ENCODE measurements at places on chromosomes 1 and 21.

GRCh38 chr1:9128520-9129265, at the start of gene GPR157:
Gene GPR157 (minus strand): TSS chr1:9129102. CDS start chr1:9129027, 75 bp downstream.
- DNase-seq, result peak; percentile 87
- H3K36me3 ChIP-seq, result no peaks in the 10 kb centered on the region
- H3K27me3 ChIP-seq, result no peaks in the 10 kb centered on the region
- H3K27ac ChIP-seq, result peak within 1 kb of the TSS; percentile 55
- peak within 1 kb of the TSS; percentile 69 for H3K4me3 ChIP-seq

- peak within 1 kb of the TSS; percentile 96 for H3K27ac ChIP-seq
- H3K4me3 ChIP-seq, result peak within 1 kb of the TSS; percentile 85
- peaks cover 36% of the 10 kb centered on the region for H3K36me3 ChIP-seq
- DNase-seq, result peak; percentile 98
- no peaks in the 10 kb centered on the region for H3K27me3 ChIP-seq
- no peaks in the 10 kb centered on the region for H3K4me1 ChIP-seq
These were observed at the start of gene PLK3 for GRCh38 chr1:44799770-44800584. Gene PLK3 (plus strand): TSS chr1:44800377. CDS start chr1:44800464, 87 bp downstream.

GRCh38 chr21:41746744-41747006, 20.2 kb downstream of the RIPK4 start:
- no peaks in the 10 kb centered on the region for H3K27me3 ChIP-seq
- H3K36me3 ChIP-seq, result peaks cover 98% of the 10 kb centered on the region

GRCh38 chr21:14911351-14911750, 153.4 kb downstream of the NRIP1 start:
- H3K36me3 ChIP-seq, result no peaks in the 10 kb centered on the region
- no peak overlapping the region for H3K27ac ChIP-seq
- no peak overlapping the region for H3K4me3 ChIP-seq
- DNase-seq, result no peak
- H3K4me1 ChIP-seq, result no peaks in the 10 kb centered on the region

- DNase-seq, result no peak
- peaks cover 98% of the 10 kb centered on the region for H3K36me3 ChIP-seq
- H3K27ac ChIP-seq, result no peak overlapping the region
- no peaks in the 10 kb centered on the region for H3K4me1 ChIP-seq
- no peaks in the 10 kb centered on the region for H3K27me3 ChIP-seq
- H3K4me3 ChIP-seq, result no peak overlapping the region
These were observed 6.1 kb downstream of the PARK7 start for GRCh38 chr1:7967651-7968050.

- peaks cover 30% of the 10 kb centered on the region for H3K36me3 ChIP-seq
- H3K4me1 ChIP-seq, result peaks cover 6% of the 10 kb centered on the region
- H3K27ac ChIP-seq, result peak overlapping the region; percentile 47
- DNase-seq, result no peak
These were observed 953 bp upstream of the NDUFS2 start for GRCh38 chr1:161200992-161201835.

- H3K4me1 ChIP-seq, result peaks cover 7% of the 10 kb centered on the region
- H3K27me3 ChIP-seq, result no peaks in the 10 kb centered on the region
- peaks cover 35% of the 10 kb centered on the region for H3K36me3 ChIP-seq
- H3K4me3 ChIP-seq, result no peak overlapping the region
- H3K27ac ChIP-seq, result peak overlapping the region; percentile 99
- DNase-seq, result no peak
These were observed 156.2 kb upstream of the CAMK1G start for GRCh38 chr1:209427277-209427676.

DNA sequence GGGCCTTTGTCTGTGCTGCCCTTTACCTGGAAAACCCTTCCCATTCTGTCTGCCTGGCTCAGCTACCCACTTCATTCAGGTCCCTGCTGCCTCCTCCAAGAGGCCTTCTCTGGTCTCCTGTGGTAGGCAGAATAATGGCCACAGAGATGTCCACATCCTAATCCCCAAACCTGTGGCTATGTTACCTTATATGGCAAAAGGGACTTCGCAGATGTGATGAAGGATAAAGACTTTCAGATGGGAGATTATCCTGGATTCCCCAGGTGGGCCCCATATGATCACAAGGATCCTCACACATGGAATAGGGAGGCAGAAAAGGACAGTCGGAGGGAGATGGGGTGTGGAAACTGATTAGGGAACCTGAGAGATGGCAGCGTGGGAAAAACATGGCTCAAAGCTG, 14.2 kb upstream of the RUNX3 start:
- no peak overlapping the region for H3K27ac ChIP-seq
- no peaks in the 10 kb centered on the region for H3K36me3 ChIP-seq
- no peak for DNase-seq
- H3K27me3 ChIP-seq, result no peaks in the 10 kb centered on the region
- no peak overlapping the region for H3K4me3 ChIP-seq

DNA sequence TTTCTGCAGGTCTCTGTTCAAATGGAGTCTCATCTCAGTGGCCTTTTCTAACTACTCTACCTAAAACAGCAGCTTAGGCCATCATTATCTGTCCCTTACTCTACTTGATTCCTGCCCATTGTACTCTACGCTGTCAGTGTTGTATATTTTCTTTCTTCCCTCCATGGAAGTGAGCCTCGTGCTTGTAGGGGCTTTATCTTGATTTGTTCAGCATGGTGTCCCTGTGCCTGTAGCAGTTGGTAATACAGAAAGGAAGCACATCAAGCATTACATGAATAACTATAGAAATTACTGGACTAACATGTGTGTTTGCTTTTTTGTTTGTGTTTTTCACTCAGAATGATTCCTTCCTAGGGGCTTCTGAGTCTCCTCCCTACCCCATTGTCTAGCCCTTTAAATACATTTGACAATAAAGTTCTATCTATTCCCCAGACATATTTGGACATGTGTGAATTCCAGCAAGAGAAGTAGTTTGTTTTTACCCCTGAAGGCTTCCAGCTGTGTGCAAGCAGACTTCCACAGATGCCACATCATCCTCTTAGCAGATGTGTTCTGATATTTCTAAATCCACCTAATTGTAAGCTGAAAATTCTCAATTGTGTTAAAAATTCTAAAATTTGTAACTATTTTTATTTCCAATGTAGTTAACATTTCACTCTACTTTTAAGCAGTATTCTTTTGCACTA, 40.3 kb downstream of the PRMT2 start:
- H3K27me3 ChIP-seq, result no peaks in the 10 kb centered on the region
- H3K36me3 ChIP-seq, result no peaks in the 10 kb centered on the region
- H3K27ac ChIP-seq, result no peak overlapping the region
- no peaks in the 10 kb centered on the region for H3K4me1 ChIP-seq
- DNase-seq, result no peak
- H3K4me3 ChIP-seq, result no peak overlapping the region

DNA sequence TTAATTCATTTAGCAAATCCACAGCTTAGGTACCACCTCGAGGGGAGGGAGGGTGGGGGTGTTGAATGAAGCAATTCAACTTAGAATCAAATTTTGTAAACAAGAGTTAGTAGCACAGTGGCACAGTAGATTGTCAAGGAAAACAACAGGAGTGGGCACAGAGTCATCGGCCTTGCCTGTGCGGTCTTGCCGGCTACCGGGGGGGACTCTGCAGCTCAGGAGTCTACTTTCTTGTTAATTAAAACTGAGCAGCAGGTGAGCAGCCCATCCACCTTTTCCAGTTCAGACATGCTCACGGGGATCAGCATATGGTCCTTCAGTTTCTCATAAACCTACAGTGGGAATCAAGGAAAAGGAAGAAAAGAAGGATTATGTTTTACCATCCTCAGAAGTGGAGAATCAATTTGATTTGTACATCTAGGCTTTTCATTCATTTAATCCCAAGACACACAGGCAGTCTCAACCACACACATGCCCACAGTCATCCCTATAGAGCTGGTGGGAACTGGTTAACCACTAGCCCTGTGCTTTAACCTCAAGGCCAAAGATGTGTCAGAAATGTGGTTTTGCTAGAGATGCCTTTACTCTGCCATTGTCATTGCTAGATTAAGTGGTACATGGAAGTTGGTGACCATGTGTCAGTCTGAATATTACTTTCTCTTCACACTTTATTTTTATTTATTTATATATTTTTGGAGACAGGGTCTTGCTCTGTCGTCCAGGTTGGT, 45.0 kb upstream of the BCL10 start:
- peak overlapping the region; percentile 97 for H3K27ac ChIP-seq
- H3K27me3 ChIP-seq, result no peaks in the 10 kb centered on the region
- no peak overlapping the region for H3K4me3 ChIP-seq
- peaks cover 59% of the 10 kb centered on the region for H3K4me1 ChIP-seq
- no peaks in the 10 kb centered on the region for H3K36me3 ChIP-seq

DNA sequence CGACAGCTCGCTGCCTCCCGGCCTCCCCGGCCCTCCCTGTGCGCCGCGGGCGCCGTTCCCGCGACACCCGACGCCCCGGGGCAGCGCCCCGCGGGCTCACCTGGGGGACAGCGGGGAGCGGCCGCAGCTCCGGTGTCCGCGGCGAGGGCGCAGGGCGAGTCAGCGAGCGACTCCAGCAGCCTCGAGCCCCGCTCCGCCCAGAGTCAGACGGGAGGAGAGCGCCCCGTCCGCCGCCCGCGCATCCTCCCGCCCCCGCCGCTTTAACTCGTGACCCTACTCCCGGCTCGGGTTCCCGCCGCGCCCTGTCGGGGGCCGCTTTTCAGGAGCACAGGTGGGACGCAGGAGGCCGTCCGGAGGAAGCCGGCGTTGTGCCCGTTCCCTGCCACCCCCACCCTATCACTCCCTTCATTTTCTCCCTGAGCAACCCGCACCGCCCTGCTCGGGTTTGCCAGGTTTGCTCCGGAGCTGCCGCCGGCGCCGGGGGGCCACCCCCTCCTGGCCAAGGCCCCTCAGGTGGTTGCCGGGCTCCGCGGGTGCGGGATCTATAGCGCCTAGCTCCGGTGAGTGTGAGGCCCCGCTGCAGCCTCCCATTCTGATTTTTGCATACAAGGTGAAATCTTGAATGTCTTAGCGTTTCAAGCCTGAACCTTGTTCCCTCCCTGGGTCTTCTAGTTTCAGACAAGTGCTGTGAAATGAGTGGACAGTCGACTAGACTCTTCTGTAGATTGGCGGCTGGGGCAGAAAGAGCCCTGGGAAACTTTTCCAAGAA, at the start of gene MCOLN3:
MCOLN3 (minus strand) TSS at position 205 of the 769 bp plus-strand sequence. CDS start 3,140 bp downstream, outside the sequence.
- H3K36me3 ChIP-seq, result no peaks in the 10 kb centered on the region
- no peaks in the 10 kb centered on the region for H3K27me3 ChIP-seq
- peak within 1 kb of the TSS; percentile 12 for H3K27ac ChIP-seq
- peak within 1 kb of the TSS; percentile 60 for H3K4me3 ChIP-seq
- H3K4me1 ChIP-seq, result no peaks in the 10 kb centered on the region

GRCh38 chr1:246267426-246267825, 239.7 kb downstream of the SMYD3 start:
- no peaks in the 10 kb centered on the region for H3K36me3 ChIP-seq
- DNase-seq, result no peak
- no peaks in the 10 kb centered on the region for H3K27me3 ChIP-seq
- H3K4me3 ChIP-seq, result no peak overlapping the region
- H3K27ac ChIP-seq, result no peak overlapping the region
- H3K4me1 ChIP-seq, result no peaks in the 10 kb centered on the region

- H3K4me1 ChIP-seq, result peaks cover 17% of the 10 kb centered on the region
- no peak for DNase-seq
- H3K4me3 ChIP-seq, result no peak overlapping the region
- H3K36me3 ChIP-seq, result no peaks in the 10 kb centered on the region
- H3K27me3 ChIP-seq, result no peaks in the 10 kb centered on the region
These were observed 715.0 kb upstream of the ADAMTS5 start for GRCh38 chr21:27681841-27682240.

- no peaks in the 10 kb centered on the region for H3K36me3 ChIP-seq
- no peak for DNase-seq
- H3K27me3 ChIP-seq, result peaks cover 10% of the 10 kb centered on the region
- H3K4me1 ChIP-seq, result no peaks in the 10 kb centered on the region
These were observed 40.5 kb downstream of the AMY1C start for GRCh38 chr1:103790172-103790571.

DNA sequence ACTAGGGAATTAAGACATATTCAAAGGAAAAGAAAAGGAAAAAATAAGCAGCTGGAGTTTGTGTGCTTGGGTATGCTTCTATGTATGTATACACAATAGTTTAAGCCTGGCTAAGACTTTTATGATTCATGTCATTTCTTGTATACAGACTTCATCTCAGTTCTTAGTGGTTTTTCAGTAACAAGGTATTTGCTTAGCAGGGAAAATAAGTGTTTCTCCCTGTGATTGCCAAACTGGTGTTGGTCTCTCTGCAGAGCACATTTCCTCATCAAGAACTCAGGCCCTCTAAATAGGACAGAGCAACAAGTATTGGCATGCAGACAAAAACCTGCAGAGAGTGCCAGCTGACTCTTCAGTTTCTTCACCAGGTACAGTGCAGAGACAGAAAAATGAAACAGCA, 484.4 kb upstream of the ZRANB2 start:
- no peak for DNase-seq
- H3K4me3 ChIP-seq, result no peak overlapping the region
- no peak overlapping the region for H3K27ac ChIP-seq
- H3K4me1 ChIP-seq, result no peaks in the 10 kb centered on the region

GRCh38 chr1:41534181-41535076, 49.9 kb upstream of the EDN2 start:
- H3K4me3 ChIP-seq, result no peak overlapping the region
- no peaks in the 10 kb centered on the region for H3K4me1 ChIP-seq
- peak; percentile 19 for DNase-seq
- no peaks in the 10 kb centered on the region for H3K27me3 ChIP-seq

DNA sequence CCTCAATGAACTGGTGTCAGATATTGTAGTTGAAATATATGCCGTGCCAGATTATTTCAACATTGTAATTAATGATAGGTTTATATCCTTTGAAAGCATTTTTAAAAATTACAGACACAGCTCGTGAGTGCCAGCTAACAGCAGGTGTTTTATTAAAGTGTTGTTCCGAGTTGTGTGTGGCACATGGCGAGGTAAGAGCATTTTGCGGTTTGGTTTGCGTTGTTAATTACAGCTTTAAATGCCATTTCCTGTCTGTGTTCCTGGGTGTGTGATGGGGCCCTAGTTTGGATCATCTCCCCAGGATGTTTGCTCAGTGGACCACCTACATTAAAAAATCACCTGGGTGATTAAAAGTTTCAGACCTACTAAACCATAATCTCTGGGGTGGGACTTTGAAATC, 97.4 kb downstream of the PRDM2 start:
- no peak overlapping the region for H3K27ac ChIP-seq
- no peak for DNase-seq
- no peak overlapping the region for H3K4me3 ChIP-seq
- H3K27me3 ChIP-seq, result no peaks in the 10 kb centered on the region
- no peaks in the 10 kb centered on the region for H3K36me3 ChIP-seq
- peaks cover 3% of the 10 kb centered on the region for H3K4me1 ChIP-seq

Measured in RWPE2 (cell line).